ENCODE measurements at places on chromosomes 2 and 18.

DNA sequence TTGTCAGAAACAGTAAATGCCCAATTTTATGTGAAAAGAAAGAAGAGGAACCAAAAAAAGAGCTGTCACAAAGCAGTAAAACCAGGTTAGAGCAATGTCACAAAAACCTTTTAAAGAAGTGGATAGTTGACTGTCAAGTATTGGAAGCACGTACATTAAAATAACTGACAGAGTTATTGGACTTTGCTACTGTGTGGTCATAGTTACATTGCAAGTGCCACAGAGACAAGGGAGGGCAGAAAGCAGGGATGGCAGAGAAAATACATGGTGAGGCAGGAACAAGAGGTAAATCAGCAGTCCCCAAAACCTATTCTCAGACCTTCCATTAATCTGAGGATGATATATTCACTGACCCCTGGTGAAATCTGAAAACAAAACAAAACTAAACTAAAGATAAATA is 116.3 kb downstream of the LRP1B start:
- no peak for DNase-seq

DNA sequence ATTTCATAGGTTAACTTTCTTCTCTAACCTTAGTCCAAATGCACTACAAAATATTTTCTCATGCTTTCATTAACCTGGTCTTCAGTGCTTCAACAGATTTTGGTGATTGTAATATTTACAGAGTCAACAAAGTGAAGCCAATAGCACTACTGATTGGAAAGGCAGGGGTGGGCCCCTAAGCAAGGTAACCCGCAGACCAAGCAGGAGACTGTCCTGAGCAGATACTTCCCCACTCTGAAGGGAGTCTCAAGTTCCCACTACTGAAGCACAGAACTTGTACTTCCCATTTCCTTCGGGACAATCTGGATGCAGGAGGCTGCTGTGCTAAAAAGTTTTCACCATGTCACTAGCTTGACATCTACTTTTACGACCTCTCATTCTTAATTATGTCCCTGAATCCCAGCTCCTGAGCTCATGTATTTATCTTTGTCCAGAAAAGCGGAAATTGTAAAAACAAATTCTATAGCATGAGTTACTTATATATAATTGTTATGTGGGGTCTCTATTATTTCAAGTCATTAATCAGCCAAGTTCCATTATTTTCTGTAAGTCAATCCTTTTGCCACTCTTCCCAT is 311.6 kb upstream of the REV1 start:
- DNase-seq: no peak

- peak; percentile 68 for DNase-seq
Observed at GRCh38 chr2:102103992-102104871, 38.3 kb upstream of the IL1R1 start.

DNA sequence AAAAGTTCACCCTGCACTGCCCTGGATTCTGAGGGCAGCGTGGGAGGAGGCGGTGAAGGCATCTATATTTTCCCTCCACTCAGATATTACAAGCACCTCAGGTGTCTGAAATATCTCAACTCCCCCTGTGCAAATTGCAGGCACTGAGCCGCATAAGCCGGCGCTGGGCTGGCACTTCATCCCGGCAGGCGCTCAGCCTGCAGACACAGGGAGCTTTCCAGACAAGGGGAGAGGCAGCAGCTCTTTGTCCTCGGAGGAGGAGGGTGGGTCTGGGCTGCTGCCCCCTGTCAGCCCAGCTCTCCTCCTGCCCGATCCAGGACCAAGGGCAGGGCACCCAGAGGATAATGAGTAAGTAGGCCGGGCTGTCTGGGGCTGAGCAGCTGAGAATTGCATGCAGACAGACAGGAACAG is 189.3 kb upstream of the MYT1L start:
- DNase-seq: no peak

GRCh38 chr2:44430342-44430741 is 68.6 kb downstream of the CAMKMT start:
- no peak for DNase-seq

DNA sequence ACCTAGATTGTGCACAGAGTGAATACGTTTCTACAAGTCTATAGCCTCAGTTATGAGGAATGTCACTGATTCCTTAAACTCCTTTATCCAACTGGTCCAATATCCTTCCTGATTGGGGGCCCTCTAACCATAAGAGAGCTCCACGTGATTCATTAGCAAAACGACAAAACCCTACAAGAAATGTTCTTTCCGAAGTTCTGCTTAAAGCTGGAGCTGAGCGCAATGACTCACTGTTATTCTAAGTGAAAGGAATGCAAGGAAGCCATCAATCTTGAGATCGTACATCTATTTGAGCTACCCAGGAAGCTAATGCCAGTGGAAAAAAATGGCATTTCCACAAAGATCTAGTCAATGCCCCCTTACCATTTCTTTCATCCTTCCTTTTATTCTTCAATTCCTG is 354.9 kb upstream of the CDH20 start:
- DNase-seq: no peak

DNA sequence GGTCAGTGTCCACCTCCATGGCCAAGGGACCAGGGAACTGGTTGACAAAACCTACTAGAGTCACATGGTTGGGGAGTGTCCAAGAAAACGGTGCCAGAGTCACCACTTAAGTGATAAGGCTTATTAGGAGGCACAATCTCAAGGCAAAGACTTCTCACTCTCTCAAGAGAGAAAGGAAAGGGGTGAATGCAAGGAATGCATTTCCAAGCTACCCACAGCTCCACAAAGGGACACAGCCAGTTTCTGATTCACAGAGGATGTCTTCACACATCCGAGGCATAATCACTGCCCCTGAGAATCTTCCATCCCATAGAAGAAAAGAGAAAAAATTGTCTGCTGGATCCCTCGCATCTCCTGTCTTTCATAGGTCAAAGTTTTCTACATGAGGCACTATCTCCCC is 269.3 kb downstream of the TNS1 start:
- DNase-seq: no peak

DNA sequence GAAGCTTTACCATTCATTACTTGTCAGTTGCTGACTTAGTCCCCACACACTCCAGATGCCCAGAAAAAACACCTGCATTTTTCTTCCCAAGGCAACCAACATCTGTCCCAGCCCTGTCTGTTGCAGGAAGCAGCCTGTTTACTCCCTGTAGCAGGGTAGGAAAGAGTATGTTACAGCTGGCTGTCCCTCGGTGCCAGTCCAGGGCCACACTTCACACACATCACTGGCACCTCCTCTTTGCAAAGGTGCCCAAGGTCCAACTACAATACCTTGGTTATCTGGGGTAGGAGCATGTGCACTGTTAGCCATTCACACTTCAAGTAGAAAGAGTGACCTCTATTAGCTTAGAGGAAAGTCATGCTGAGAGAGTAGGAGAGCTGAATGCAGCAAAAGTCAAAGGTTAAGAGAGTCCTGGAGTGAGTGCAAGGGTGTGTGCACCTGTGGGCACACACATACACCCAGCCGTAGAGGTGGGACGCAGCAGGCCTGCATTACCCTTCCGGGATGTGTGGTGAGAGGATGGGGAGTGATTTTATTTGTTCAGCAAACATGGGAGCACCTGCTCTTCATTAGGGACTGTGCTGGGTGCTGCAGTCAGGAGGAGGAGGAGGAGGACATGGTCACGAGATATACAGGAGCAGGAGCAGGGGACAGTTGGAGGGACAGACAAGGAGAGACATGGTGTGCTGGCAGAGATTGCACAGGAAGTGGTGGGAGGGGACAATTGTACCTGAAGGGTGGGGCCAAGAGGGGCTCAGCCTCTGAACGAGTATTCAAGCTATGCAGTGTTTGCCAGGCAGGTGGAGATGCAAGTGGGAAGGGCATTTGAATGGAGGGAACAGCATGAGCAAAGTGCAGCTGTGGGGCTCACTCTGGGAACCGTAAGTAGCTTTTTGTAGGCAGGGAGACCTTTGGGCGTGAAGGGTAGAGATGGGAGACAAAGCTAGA is 69.8 kb downstream of the TSN start:
- no peak for DNase-seq

DNA sequence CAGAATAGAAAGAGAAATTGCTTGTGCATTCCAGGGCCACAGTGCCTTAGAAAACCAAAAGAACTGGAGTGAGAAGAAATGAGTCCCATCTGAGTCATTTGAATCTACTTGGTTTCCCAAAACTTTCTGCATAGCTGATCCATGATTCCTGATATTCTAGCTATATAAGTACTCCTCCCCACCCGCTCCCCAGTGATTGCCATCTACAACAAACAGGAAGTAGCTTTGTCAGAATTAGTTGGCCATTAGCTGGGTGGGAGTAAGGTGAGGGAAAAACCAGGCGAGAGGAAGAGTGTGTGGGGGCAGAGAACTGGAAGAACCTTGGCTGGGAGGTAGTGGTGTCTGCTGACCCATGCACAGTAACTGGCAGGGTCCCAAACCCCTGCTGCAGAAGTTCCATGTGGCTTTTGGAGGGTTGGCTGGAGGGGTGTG is 122.1 kb downstream of the ACAA2 start:
- DNase-seq: no peak

GRCh38 chr2:170073288-170073687 is 104.7 kb upstream of the MYO3B start:
- DNase-seq: no peak

GRCh38 chr2:34875091-34875745 is 1276.1 kb upstream of the FAM98A start:
- no peak for DNase-seq

GRCh38 chr2:26692897-26693849 is 651 bp downstream of the KCNK3 start:
- DNase-seq: peak; percentile 25

DNA sequence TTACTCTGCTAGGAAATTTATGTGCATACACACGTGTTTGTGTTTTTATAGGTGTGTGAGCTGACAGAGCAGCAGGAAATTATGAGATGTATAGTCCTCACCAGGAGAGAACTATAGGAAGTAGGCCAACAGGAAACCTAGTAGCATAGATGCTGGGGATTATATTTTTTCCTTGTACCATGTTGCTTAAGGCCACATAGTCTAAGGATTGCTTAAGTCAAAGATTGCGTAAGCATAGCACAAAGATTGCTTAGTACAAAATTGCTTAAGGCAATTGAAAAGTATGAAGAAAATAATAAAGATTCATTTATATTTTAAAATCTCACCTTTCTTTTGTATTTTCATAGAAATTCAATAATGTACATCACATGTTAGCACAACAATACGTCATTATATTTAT is 18.7 kb upstream of the CCDC102B start:
- no peak for DNase-seq

Data from activated naive CD8-positive, alpha-beta T cell treated with anti-CD3 and anti-CD28 coated beads for 36 hours (primary cell).